ENCODE measurements at places on chromosomes 7 and 10.

GRCh38 chr10:60029475-60029874 lies 123.1 kb upstream of the CCDC6 start:
- no peak for DNase-seq

DNA sequence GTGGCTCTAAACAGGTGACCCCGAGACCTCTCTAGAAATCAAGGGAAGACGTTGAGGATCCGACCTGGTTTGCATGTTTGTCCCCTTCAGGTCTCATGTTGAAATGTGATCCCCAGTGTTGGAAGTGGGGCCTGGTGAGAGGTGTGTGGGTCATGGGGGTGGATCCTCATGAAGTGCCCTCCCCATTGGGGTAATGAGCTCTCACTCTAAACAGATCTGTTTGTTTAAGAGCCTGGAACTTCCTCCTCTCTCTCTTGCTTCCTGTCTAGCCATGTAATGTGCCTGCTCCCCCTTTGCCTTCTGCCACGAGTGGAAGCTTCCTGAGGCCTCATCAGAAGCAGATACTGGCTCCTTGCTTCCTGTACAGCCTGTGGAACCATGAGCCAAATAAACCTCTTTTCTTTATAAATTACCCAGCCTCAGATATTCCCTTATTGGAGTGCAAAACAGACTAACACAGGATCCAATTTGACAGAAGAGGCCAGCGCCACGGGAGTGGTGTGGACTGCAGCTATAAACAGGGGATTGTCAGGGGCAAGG lies 10.8 kb upstream of the POLM start:
- DNase-seq: no peak

GRCh38 chr10:42888504-42889095 lies 106.0 kb downstream of the BMS1 start:
- no peak for DNase-seq

DNA sequence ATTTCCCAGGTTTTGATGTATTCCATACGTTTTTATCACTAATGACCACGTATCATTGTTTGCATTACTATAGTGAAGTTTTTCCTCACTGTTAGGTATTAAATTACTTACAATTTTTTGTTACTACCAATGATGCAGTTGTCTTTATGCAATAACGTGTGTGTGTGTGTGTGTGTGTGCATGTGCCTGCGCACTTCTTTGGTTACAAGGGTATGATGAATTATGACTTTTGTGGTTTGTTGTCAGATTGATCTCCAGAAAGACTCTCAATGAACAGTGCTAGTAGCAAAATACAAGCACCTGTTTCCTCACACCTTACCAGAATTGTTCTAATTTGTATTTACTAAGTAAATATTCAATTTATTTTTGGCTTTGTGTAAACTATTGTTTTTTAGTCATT lies 51.5 kb downstream of the MCMBP start:
- no peak for DNase-seq

- DNase-seq: no peak
Measured at GRCh38 chr7:97027427-97028234, 3.0 kb upstream of the DLX5 start.

GRCh38 chr10:114334301-114334700 lies 70.0 kb downstream of the AFAP1L2 start:
- DNase-seq: no peak

- no peak for DNase-seq
Measured at GRCh38 chr7:1358376-1359050, 100.8 kb downstream of the MICALL2 start.

- no peak for DNase-seq
Measured at GRCh38 chr10:130464426-130464825, 328.2 kb downstream of the GLRX3 start.

- no peak for DNase-seq
Measured at GRCh38 chr7:111987115-111987826, 218.9 kb downstream of the DOCK4 start.

- no peak for DNase-seq
Measured at GRCh38 chr7:111137296-111138192, 46.6 kb downstream of the LRRN3 start.

- DNase-seq: no peak
Measured at GRCh38 chr10:4599471-4599870, 226.5 kb upstream of the AKR1E2 start.

GRCh38 chr10:6275022-6275997 lies 72.6 kb downstream of the PFKFB3 start:
- no peak for DNase-seq

DNA sequence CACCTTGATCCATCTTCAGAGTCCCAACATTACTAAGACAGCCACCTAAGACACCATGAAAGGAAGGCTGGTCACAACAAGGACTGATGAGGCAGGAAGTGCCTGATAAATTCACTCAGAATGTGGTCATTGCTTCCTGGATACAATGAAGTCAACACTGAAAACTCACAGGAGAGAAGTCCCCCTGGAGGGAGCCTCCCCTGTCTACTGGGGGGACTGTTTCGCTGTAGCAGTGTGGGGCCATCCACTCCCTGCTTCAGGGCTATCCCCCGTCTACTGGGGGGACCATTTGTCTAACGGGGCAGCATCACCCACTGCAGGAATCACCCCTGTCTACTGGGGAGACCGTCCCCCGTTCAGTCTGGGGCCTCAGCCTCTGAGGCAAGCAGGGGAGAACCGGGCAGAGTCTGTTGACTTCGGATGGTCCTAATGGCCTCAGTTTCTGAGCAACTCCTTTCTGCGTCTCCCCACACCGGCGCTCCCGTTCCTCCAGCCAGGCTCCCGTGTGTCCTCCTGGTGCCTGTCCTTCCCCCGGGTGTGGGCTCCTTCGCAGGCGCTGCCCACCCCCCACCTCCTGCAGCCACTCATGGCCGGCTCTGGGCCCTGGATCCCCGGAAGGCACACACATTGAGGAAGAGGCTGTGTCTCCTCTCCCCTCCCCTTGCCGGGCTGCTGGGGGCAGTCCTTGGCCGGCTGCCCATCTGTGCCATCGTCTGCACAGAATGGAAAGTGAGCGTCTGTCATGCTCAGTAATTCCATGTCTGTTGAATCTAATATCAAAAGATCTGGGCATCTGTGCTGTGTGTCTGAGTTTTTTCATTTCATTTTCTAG lies 59.9 kb upstream of the DNAJB6 start:
- DNase-seq: no peak

DNA sequence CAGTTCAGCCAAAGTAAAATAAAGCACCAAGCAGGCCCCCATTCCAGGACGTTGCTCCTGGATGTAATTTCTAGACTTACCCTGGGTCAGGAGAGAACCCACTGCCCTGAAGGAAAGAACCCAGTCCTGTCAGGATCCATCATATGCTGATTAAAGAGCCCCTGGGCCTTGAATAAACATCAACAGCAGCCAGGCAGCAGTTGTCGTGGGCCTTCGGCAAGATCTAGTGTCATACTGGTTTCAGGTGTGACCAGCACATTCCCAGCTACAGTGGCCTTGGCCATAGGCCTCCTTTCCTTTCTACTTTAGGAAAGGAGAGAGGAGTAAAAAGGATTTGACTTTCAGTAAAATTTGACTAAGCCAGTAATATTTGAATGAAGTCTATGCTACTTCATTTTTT lies 289.1 kb upstream of the CACNA2D1 start:
- no peak for DNase-seq

- no peak for DNase-seq
Measured at GRCh38 chr10:32795598-32796183, 162.3 kb downstream of the ITGB1 start.

DNA sequence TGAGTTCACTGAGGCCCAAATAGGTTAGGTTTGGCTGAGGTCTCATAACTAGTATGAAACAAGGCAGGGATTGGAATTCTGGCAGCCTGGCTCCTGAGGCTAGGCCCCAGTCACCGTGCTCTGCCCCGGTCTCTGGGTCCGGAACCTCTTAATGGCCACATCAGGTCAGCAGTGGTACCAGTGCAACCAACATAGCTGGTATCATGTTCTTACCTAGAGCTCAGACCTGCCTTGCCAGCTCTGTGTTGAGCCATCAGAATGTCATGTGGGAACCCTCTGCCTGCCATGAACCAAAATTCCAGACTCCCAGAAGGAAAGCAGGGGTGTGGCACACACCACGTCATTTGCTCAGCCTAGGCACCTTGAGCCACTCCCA lies 56.5 kb downstream of the ZNF467 start:
- DNase-seq: no peak

DNA sequence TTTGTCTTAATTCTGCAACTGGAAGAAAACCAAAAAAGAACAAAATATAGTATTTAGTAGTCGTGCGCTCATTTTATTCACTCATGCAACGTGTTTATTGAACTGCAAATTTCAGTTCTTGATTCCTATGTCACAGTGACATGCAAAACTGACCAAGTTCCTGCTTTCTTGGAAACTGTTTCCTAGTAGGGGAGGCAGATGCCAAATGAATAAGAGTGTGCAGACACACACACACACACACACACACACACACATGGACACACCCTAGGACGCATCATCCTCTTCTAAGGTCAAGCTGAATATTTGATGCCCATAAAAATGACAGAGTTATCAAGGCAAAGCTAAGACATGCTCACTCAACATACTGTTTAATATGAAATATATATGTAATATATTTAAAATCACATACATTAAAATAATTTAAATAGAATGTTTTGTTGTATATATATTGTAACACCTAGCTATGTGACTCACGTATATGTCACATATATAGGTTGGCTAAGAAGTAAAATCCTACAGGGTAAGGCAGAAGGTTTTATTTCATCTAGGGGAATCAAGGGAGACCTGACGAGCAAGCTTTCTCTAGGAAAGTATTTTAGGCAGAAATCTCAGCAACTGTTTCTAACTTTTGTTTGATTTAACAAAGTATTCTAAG lies 79.6 kb downstream of the SVIL start:
- no peak for DNase-seq

DNA sequence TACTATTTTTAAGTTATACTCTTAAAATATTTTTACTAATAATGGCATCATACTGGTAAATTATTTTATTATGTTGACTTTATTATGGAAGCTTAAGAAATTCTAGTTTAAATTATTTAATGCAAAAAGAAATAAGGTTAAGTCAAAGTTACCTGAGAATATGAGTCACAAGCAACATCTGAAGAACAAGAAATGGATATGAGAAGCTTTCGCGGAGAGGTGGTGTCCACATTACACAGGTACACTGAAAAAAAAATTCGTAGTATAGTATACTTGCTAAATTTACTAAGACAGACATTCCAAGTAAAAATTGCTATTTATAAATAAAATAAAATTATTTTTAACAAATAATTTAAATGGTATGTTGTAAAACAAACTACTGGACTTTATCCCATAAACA lies 143.8 kb downstream of the AVL9 start:
- DNase-seq: no peak

GRCh38 chr10:12243864-12244620 lies 48.1 kb downstream of the CDC123 start:
- no peak for DNase-seq

DNA sequence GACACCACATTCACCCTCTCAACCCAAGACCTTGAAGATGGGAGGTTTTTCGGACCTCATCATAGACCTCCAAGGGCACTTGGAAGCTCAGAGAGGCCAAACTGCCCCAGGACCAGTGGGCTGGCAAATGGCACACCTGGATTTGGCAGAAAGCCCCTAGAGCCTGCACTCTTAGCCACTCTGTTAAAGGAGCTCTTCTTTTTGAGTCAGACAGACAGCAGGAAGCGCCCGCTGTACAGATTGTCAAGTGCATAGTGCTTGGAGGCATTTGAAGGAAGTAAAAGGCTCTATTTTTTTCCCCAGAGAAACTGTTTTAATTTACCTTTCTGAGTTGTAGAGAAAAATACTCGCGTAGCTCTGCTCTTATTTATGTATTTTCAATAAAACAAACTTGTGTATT lies 408.6 kb upstream of the GALNT17 start:
- no peak for DNase-seq

- DNase-seq: no peak
Measured at GRCh38 chr7:36748017-36748487, 23.8 kb upstream of the AOAH start.

DNA sequence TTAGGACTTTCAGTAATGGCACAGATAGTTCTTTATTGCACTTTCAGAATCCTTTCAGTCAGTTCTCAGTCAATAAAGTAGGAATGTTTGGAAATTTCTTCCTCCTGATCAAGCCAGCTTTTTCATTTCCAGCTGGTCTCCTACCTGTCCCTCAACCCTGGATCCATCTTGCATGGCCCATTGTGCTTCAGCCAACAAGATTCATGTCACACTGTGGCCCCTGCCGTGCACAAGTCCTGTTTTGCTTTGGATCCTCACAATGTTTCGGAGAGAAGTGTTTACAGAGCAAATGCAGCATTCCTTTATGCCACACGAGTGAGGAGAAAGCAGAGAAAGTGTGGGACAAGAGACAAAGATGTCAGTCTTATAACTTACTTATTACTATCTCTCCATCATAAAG lies 1694.7 kb upstream of the LRRTM3 start:
- DNase-seq: no peak

DNA sequence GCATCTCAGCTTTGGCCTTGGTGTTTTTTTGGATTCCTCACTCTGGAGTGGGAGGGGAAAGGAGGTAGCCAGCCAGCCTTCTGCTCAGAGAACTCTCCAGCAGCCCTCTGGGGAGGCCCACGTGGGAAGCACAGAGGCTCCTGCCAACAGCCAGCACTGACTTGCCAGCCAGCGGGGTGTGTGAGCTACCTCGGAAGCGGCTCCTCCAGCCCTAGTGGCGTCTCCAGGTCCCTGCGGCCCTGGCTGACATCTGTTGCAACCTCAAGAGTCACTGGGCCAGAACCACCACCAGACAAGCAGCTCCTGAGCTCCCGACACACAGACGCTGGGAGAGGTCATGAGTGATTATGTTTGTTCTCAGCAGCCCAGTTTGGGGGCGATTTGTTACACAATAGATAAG lies 180.2 kb upstream of the FZD8 start:
- DNase-seq: no peak

DNA sequence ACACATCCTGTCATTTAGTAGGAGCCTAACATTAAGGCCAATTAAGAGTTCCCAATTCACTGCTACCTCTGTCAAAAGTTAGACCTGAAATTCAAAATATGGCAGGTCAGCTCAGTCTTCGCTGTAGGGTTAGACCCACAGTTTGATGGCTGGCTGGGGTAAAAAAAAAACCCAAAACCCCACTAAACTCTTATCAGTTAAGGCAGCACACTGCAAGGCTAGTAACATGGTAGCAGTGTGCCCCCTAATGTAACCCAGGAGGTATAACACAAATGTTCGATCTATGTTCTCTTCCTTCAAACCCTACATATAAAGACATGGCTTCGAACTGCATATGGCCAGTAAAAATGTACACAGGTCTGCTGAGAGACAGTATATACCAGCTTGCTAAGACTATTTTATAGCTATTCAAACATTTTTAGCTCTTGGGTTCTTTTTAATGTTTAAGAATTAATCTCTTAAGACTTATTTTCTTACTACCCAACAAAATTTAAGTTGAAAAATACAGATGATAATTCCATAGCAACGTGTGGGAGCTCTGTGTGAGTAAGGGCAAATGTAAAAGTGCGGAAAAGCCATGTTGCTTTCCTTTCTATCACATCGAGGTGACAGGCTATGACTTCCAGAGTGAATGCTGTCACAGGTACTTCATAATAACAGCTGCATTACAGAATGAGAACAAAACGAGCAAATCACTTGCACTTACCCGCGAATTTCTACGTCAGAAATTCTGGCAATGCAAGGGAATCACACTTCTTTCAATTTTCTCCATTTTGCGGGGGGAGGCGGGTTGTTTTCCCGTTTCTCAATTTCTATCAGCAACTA lies 168.4 kb upstream of the IMMP2L start:
- DNase-seq: no peak

GRCh38 chr10:128556182-128557110 lies 430.2 kb upstream of the MKI67 start:
- DNase-seq: no peak

All from cortex of kidney (tissue), 1 donor.